H1 (cell line): ENCODE measurements at places on chromosomes 12 and 14. TPM values are rescaled to one million over a fixed set of nuclear protein-coding genes. Genes with fewer than 3 reads are reported as not detected.

OVCH1 gene
- total RNA-seq, result 0.07 and 0.10 TPM in 2 replicates

VDR gene
- total RNA-seq, result 0.34 and 0.65 TPM in 2 replicates

FOXG1 gene
- total RNA-seq, result 0.24 and 0.29 TPM in 2 replicates

- no peak for DNase-seq
Measured at GRCh38 chr12:11162502-11162901, 8.5 kb upstream of the SMIM10L1 start.

DNA sequence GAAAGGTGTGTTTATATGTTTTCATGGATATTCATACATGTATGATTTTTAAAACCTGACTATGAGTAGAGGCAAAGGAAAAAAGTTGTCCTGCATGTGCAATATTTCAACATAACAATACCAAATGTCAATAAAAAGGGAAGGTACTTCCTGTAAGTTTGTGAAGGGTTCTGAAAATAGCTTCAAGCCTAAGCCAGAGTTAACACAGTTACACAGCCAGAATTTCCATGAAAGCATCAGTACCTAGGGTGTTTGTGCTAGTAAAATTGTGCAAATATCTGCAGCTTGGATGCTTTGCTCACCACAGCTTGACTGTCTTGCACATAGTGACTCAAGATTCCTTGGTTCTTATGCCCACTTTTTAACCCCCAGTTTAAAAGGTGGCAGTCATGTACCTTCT is 193.1 kb upstream of the FAR2 start:
- no peak for DNase-seq

- no peak for DNase-seq
Measured at GRCh38 chr14:89374908-89375307, 42.1 kb downstream of the FOXN3 start.

DNA sequence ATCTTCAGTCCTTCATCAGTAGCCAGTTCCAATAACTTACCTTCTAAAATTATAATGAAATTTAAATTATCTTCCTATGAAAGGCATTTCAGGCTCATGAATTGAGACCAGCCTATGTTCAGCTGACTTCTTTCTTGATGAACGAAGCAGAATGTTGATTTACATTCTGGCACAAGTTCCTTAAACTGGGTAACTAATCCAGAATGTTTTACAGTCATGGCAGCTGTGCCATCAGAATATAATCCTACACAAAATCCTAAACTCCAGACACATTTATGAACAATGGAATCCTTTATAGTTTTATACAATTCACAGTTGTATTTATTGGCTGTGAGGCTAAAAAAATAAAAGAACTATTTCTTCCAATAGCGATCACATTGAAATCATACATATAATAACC is 97.3 kb upstream of the CPM start:
- DNase-seq, result no peak

- DNase-seq, result no peak
Measured at GRCh38 chr14:74720526-74720925, 7.6 kb downstream of the FCF1 start.

GRCh38 chr12:11748903-11749302 is 99.4 kb downstream of the ETV6 start:
- no peak for DNase-seq

DNA sequence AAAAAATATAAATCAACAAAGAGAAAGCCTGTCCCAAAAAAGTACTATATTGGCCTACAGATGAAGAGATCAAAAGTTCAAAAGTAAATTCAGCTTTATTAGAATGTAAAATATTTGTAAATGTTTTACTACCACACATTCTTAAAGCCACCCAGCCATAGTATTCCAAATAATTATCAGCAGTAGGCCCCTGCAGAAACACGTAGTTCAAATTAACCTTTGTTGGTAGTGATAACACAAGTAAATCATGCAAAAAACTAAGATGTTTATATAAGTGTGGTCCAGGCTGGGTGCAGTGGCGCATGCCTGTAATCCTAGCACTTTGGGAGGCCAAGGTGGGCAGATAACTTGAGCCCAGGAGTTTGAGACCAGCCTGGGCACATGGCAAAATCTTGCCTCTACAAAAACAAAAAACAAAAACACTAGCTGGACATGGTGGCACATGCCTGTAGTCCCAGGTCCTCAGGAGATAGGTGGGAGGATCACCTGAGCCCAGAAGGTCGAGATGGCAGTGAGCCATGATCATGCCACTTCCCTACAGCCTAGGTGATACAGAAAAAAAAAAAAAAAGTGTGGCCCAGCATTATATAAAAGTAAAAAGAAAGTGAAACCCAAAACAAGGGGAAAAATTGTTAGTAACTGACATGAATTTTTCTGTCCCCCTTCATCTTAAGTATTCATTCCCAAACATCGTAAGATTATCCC is 17.9 kb downstream of the SPTLC2 start:
- no peak for DNase-seq

DNA sequence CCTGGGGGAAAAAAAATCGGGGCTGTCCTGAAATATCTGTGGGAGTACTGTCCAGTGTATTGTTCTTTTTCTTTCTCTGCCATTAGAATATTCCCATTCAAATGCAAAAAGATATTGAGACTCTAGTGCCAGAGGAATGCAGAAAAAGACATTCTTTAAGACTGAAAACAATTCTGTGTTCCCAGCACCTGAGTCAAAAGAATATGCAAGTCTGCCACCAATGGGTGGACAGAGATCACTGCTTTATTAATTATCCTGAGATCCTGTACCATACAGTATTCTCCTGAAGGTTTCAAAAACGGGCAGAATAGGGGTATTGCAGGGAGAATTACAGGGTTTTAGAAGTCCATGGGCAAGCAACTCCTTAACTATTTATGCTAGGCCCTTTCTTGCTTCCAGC is 361.8 kb downstream of the C12orf50 start:
- DNase-seq, result no peak

GRCh38 chr14:101867854-101868253 is 96.5 kb upstream of the DYNC1H1 start:
- no peak for DNase-seq

GRCh38 chr12:63206494-63206893 is 55.5 kb upstream of the AVPR1A start:
- DNase-seq, result no peak
